Head of caudate nucleus (tissue), 42 donors: ENCODE measurements at places on chromosomes 4 and X.

DNA sequence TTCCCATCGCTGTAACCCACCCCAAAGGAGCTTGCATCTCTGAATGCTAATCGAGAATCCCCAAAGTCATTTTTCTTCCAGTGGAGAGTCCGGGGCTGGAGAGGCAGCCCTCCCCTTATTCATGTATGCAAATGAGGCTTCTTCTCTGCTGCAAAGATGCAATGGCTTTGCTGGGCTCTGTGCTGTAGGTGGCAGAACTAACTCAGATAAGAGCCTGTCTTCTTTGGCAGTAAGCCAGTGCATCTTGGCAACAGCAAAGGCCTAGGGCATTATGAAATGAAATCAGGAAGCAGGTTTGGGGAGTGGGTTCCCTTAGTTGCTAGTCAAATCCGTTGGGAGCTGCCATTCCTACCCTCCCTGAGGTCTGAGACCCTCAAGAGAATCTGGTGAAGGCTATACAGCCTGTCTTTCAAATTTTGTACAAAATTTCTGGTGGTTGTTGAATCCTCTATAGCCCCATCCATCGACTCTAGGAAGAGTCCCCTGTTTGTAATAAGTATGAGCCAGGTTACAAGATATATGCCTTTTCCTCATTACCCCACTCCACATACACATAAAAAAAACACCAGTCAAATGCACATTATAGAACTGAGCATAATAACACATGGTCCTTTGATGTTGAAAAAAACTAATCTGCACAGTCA, 290.6 kb upstream of the TAPT1 start:
- DNase-seq: peak; percentile 88

DNA sequence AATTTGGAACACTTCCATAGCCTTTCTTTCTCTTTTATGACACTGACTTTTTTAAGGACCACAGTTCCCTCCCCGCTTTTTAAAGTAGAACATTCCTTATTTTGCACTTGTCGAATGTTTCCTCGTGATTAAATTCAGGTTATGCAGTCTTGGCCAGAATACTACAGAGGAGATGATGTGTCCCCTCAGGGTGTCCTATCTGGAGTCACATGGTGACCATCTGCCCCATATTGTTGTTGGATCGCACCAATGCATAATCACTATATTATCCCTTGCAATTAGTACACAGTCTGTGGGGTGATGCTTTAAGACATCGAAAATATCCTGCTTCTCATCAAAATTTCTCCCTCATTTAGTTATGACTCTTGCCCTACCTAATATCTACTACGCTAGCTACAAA, 27.4 kb downstream of the WDFY3 start:
- no peak for DNase-seq

DNA sequence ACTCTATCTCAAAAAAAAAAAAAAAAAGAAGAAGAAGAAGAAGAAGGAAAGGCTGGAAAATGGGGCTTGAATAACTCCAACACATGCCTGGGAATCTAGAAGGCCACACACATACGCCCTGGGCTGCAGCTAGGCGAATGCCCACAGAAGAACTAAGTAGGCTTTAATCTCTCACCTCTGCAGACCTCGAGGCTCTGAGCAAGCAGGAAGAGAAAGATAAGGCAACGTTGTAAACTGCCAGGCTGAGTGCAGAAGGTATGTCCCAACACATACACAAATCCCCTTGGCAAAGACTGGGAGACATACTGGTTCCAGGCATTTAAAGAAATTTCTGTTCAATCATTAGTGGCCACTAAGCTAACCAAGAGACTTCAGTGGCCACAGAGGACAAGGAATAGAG, 18.4 kb downstream of the SLC38A5 start:
- DNase-seq: no peak

DNA sequence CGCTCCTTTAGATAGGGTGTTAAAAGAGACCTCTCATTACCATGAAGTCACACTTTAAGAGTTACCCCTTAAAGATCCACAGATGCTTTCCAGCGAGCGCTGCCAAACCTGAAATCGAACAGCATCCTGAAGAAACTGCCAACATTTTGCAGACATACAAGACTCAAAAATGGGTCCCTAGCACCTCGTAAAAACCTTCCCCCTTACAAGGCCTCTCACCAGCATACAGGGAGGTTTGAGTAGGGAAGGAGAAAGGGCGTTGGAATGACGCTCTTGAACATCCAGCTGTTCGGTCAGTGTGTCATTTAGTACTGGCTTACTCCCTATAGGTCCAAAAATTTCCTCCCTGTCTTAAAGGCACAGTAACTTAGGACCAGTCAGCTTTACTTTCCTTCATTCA, 45.3 kb upstream of the PGRMC1 start:
- no peak for DNase-seq

GRCh38 chr4:8419222-8420041, 21.1 kb downstream of the ACOX3 start:
- DNase-seq: no peak

DNA sequence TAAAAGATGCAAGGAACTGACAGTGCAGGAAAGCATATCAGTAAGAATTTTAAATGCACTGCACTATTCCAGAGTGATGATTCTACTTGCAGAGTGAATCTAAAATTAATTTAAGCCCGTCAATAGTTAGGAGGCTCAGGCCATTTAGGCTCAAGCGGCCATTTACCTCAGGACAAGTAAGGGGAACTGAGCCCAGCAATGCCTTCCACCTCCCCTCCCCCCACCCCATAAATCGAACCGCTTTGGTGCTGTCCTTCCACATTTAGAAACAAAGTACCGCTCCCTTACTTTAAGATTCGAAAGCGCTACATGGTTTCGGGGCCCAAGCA, 665 bp downstream of the RBM41 start:
- no peak for DNase-seq

DNA sequence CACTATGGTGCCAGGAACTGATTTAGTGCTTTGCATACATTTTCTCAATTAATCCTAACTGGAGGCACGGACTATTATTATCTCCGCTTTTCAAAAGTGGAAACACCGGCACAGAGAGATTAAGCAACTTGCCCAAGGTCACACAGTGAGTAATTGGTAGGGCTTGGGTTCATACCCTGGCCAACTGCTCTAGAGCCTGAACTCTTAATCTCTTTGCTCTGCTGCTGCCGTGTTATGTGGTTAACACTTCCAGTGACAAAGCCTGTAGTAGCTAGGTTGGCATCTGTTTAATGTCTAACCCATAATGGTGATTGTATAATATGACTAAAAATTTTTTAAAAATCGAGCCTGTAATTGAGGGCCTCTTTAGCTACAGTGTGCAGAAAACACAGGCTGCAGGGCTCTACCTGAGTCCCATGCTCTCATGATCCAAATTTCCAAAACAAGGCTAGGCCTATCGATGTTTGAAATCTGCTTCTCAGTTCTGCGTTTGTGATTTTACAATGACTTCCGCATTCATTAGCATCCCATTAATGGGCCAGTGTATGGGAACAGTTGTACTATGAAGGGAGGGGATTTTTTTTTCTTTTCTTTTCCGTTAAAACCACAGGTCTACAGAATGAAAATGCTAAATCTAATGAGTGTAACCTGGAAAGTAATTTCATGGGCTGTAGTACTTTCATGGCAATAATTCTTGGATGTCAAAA, 219.3 kb upstream of the JADE1 start:
- no peak for DNase-seq

DNA sequence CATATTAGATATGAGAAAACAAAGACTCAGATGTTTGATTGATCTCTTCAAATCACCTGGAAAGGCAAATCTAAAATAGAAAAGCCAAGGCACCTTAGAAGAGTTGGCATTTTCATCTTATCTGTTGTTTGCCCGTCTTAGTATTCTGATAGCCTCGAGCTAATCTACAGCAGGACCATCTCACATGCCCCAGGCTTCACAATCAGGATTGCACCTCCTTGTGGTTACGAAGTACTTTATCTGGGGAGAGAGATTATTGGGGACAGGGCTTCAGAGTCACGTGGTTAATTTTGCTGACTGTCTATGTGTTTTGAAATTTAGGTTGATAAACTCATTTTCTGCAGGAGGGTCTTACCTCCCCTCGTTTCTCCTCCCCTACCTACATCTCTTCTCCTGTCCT, 313.1 kb upstream of the ANXA10 start:
- DNase-seq: no peak

DNA sequence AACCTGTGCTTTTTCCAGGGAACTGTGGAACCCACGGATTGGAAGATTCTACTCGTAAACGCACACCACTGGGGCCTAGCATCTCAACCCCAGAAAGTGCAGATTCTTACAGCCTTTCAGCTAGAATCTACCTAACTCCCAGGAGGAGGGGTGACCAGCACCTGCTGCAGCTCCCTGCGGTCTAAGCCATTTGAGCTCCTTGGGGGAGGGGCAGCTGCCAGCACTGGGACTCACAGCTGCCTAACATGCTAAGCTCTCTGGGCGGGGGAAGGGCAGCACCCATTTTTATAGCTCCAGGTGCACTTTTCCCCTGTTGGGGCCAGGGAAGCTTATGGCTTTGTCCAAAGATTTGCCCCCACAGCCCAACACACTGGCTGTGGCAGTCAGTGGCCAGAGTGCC, 595.7 kb upstream of the EPHA5 start:
- no peak for DNase-seq
